Pancreas (tissue), 10 donors: ENCODE measurements at places on chromosomes 3 and 15.

DNA sequence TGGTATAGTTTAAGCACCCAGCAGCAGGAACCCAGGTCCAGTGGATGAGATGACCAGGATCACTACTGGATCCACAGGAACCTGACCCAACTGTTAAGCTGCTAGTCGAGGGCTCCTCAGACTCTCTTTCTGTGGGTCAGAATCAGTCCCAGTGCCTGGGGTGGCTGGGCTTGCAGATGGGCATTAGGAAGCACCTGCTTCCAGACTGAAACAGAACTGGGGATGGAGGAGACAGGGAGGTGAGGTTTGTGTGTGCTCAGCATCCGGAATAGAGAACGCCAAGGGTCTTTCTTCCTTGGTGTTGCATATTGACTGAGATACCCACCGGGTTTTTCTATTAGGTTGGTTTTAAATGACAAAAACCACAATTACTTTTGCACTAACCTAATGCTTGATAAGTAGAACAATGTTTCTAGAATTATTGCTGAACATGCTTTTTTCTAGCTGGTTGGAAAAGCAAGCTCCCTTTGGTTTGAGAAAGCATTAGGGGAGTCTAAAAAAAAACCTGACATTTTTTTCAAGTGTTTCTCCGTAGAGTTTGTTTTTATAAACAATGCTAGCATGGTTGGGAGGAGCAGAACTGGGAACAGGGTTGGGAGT is 779 bp downstream of the ST3GAL6 start:
- no peak for DNase-seq

GRCh38 chr15:85749261-85750151 is 45.2 kb downstream of the KLHL25 start:
- no peak for DNase-seq

GRCh38 chr3:58404396-58404795 is 29.2 kb downstream of the PDHB start:
- no peak for DNase-seq

GRCh38 chr3:55014081-55014480 is 86.2 kb upstream of the LRTM1 start:
- no peak for DNase-seq

DNA sequence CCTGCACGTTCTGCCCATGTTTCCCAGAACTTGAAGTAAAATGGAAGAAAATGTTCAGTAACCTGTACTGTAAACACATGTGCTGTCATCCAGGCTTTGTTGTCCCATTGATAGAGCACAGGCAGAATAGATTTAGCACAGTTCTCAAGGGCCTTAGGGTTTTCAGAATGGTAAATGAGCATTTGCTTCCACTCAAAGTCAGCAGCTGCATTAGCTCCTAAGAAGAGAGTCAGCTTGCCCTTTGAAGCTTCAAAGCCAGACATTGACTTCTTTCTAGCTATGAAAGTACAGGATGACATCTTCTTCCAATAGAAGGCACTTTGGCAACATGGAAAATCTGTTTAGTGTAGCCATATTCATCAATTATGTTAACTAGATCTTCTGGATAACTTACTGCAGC is 76.2 kb upstream of the TMEM108 start:
- DNase-seq = no peak

- DNase-seq = no peak
These were observed 19.6 kb upstream of the LEO1 start for GRCh38 chr15:51991141-51991540.
